ENCODE measurements at places on chromosomes 7 and 10.

DNA sequence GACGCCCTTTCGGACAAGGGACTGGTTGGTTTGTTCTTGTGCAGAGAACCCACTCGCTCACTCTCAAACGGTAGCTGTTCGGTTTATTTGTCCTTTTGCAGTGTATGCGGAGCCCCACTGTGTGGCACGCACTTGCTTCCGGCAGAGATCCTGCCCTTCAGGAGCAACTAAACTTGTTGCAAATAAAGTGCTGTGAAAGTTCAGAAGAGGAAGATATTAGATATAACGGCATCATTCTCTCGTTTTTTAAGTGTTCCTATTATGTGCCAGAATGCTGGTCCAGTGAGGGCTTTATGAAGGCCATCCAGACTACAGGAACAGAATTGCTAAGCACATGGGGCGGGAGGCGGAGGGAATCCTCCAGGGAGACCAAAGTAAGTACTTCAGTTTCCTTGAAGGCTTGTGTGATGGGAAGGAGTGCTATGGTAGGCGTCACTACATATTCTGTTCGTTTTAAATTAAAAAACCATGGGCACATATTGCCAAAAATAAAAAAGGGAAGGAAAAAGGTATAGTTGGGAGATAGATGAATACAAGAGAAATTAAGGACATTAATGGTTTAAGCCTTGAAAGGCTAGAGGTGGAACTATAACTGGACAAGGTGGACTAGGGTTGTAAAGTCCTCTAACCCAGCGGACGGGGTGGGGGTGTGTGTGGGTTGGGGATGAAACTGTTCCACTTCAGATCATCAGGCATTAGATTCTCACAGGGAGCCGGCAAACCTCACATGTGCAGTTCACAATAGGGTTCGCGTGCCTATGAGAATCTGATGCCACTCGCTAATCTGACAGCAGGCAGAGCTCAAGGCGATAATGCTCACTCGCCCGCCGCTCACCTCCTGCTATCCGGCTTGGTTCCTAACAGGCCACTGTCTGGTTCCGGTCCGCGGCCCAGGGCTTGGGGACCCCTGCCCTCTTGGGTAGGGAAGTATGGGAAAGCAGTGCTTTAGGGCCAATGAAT is 704 bp upstream of the ERLIN1 start:
- peaks cover 61% of the 10 kb centered on the region for H3K4me1 ChIP-seq
- H3K4me3 ChIP-seq = peak overlapping the region; percentile 99
- peak overlapping the region; percentile 94 for H3K27ac ChIP-seq
- no peaks in the 10 kb centered on the region for H3K27me3 ChIP-seq
- peaks cover 64% of the 10 kb centered on the region for H3K36me3 ChIP-seq

DNA sequence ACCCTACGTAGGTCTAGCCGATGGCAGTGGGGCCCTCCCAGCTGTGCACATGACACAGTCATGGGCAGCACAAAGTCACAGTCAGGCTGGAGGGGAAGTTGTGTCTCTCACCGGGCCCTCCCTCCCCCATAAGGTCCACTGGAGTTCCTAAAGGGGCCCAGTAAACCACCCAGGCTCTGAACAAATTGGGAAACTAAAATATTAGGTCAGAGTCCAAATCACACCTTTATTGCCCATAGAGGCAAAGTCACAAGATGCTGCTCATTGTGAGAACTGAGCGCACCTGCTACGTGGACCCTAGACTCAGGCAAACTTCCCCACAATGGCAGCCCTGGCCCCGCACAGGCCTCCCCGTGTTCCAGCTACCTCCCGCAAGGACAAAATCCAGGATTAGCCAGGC is 45.2 kb upstream of the SH2B2 start:
- no peak overlapping the region for H3K4me3 ChIP-seq
- no peak overlapping the region for H3K27ac ChIP-seq
- no peak for DNase-seq
- no peaks in the 10 kb centered on the region for H3K36me3 ChIP-seq

DNA sequence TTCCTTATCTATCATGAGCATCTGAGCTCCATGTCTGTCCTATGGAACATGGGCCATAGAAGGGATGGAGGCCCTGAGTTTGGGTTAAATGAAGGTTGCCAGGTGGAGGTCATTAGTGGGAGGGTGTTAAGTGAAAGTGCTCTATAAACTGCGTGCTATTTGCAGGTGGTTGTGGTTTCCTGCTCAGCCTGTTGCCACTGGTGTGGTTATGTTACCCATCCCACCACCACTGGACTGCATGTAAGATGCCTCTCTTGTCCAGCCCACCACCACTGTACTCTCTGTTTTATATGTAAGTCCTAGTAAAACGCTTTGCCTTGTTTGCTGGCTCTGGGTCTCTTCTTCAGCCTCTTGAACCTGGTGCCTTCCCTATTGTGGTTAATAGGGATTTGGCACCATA is 711.2 kb downstream of the SORCS3 start:
- H3K4me3 ChIP-seq = no peak overlapping the region
- no peaks in the 10 kb centered on the region for H3K4me1 ChIP-seq
- H3K27me3 ChIP-seq = no peaks in the 10 kb centered on the region
- no peaks in the 10 kb centered on the region for H3K36me3 ChIP-seq
- no peak for DNase-seq

- peaks cover 7% of the 10 kb centered on the region for H3K36me3 ChIP-seq
- H3K4me3 ChIP-seq = no peak overlapping the region
- H3K27ac ChIP-seq = no peak overlapping the region
- peaks cover 22% of the 10 kb centered on the region for H3K4me1 ChIP-seq
- H3K27me3 ChIP-seq = no peaks in the 10 kb centered on the region
These were observed 73.8 kb upstream of the CDK1 start for GRCh38 chr10:60704471-60704870.

GRCh38 chr10:104349623-104350126 is 4.0 kb upstream of the CFAP58 start:
- H3K27ac ChIP-seq = no peak overlapping the region
- H3K36me3 ChIP-seq = peaks cover 5% of the 10 kb centered on the region
- no peak for DNase-seq
- no peaks in the 10 kb centered on the region for H3K27me3 ChIP-seq
- H3K4me1 ChIP-seq = peaks cover 24% of the 10 kb centered on the region

- DNase-seq = no peak
- H3K4me1 ChIP-seq = peaks cover 58% of the 10 kb centered on the region
- peak overlapping the region; percentile 84 for H3K27ac ChIP-seq
- peaks cover 20% of the 10 kb centered on the region for H3K36me3 ChIP-seq
These were observed 16.2 kb upstream of the LRRN3 start for GRCh38 chr7:111074748-111075146.

Data from activated T-helper 2 cell treated with anti-CD3 and anti-CD28 coated beads, Interferon-gamma antibody, Interleukin-2, Interleukin-4, amounts not matched to agents 10 μg/mL and 5 μg/mL and 100 μg/mL, durations not matched to agents 14 hours and 24 hours and 36 hours (primary cell).